SW 1271 (cell line): ENCODE measurements at places on chromosomes 7 and 10.

DNA sequence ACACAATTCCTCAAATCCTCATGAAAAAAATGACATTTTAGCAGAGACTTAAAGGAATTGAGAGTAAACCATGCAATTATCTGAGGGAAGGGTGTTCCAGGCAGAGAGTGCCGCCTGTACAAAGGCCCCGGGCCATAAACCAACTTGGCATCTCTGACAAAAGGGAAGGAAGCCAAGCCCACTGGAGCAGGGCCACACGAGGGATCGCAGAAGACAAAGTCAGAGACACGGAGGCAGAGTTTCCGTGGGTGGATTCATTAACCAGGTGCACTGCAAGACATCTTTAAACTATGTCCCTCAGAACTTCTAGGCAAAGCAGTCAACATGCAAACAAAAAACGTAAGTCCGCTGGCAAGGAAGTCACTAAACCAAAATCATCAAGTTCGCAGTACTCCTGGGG, 92.0 kb downstream of the SFMBT2 start:
- no peak for DNase-seq

GRCh38 chr7:151844071-151844824, 32.7 kb downstream of the PRKAG2 start:
- no peak for DNase-seq

DNA sequence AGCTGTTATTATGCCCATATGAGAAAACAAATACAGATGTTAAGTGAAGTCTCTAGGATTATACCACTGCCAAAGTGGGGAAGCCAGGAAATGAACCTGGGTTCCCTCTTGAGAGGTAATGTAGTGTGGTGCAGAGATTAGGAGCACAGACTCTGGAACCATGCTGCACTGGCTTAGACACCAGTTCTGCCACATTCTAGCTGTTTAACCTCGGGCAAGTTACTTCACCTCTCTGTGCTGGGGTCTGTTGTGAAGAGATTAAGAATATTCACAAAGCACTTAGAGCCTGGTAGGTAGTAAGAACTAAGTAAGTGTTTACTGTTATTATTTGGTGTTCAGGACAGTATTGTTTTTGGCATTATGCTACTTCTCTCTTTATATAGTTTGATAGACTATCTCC, 41.9 kb downstream of the PDE6C start:
- DNase-seq: no peak

GRCh38 chr7:36906956-36907635, 182.8 kb upstream of the AOAH start:
- no peak for DNase-seq

GRCh38 chr10:79102498-79102874, 33.7 kb downstream of the ZMIZ1 start:
- DNase-seq: no peak

DNA sequence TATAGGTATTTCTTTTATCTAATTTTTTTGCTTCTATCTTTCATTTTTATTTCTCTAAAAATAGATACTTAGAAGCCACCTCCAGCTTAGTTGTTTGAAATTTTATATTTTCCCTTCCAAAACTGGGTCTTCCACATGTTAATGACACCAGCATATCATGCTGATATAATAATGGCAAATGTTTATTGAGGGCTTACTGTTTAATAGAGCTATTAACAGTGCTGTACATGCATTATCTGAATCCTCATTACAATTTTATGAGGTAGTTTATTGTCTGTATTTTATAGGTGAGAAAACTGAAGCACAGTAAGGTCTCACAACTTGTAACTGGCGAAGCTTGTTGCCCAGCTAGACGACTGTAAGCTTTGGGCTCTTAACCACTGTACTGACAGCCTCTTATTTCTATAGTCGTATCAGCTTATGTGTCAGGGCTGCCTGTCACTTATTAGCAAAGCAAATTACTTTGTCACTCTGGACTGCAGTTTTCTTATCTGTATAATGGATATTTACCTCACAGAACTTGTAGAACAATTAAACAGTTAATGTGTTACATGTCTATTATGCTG, 51.2 kb downstream of the ANKIB1 start:
- DNase-seq: no peak

DNA sequence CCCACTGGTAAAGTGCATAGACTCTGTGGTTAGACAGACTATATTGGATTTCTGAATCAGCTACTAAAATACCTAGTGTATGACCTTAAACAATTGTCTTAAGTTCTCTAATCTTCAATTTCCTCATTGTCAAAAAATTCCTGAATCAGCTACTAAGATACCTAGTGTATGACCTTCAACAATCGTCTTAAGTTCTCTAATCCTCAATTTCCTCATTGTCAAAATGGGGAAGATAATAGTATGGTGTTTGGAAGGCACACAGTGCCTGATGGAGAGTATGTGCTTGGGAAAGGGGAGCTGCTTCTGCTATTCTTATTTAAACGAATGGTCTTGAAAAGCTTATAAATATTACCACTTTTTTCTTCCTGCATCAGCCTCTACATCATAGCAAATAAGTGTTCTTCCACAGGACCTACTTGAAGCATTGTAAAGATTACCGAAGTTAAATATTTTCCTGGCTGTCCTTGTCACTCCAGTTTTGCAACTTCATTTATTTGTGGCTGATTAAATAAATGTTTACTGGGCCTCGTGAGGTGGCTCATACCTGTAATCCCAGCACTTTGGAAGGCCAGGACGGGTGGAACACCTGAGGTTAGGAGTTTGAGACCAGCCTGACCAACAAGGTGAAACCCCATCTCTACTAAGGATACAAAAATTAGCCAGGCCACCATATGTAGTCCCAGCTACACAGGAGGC, 64.4 kb upstream of the ITGA8 start:
- DNase-seq: no peak

DNA sequence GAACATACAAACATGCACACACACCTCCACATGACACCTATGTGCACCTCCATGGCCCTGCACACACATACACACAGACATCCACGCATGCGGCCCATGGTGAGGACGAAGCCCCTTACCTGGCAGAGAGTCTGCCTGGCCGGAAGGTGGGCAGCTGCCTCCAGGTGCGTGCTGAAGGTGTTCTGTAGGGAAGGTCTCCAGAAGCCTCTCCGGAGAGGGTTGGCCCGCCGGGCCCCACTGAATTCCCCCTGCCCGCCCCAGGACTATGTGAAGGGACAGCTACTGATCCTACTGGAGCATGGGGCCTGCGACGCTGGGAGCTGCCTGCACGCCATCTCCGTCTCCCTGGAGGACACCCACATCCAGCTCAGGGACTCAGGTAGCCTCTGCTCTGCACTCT, 8.5 kb upstream of the ZNF467 start:
- DNase-seq: no peak

GRCh38 chr10:66852811-66853210, 73.0 kb upstream of the LRRTM3 start:
- DNase-seq: no peak

DNA sequence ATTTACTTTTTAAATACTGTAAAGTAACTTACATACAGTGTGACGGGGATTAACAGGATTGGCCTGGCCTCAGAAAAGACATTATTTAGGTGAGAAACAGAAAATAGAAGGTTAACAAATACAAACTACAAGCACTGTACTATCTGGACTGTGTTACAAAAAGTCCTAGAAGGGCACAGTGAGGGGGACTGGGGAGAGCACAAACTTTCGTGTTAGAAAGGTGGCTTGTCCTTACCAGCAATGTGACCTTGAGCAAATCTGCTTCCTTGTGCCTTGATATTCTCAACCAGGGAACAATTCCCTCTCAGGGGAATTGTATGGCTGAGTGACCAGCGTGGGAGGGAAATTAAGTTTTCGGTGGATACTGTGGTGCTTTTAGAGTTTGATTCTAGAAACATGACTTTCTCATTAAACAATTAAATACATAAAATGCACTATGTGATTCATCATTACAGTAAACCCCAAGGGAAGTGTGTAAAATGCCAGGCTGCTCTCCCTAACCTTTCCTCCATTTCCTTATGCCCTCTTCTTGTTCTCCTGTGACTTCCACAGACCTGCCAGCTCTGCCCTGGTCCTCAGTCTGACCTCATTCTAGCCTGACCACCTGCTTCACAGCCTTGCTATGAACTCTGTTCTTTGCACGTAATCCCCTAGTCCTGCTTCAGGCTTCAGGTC, 57.7 kb downstream of the OSBPL3 start:
- DNase-seq: no peak

GRCh38 chr10:6576326-6576725, 3.8 kb downstream of the PRKCQ start:
- DNase-seq: no peak

DNA sequence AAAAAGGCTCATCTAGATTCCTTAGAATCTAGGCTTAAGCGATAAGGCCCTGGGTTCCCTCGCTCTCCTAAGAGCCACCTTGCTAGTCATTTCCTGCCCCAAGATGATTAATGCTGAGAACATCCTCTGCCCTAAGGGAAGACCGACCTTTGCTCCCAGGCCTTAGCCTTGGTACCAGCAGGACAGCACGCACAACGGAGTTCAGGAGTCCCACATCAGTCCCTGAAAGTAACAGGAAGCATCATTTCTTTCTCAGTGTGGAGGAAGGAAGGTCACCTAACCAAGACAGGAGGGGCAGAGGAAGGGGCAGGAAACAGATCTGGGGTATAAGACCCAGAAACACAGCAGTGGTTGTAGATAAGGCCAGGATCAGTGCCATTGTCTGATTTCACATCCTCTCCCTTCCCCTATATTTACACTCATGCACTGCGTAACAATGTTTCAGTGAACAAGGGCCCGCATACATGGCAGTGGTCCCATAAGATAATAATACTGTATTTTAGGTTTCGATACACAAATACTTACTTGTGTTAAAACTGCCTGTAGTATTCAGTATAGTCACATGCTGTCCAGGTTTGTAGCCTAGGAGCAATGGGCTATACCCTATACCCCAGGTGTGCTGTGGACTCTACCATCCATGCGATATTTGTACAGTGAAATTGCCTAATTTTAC, 8.1 kb upstream of the FAM107B start:
- DNase-seq: peak; percentile 86

- no peak for DNase-seq
Observed at GRCh38 chr10:14648946-14649345, 125.8 kb downstream of the FAM107B start.
